ENCODE measurements at places on chromosomes 7 and 10. TPM values are rescaled to one million over a fixed set of nuclear protein-coding genes. Genes with fewer than 3 reads are reported as not detected.

CABCOCO1 gene
- total RNA-seq = 0.40 TPM

HHEX gene
- 12.5 TPM for total RNA-seq

TAS2R60 gene
- not detected for total RNA-seq

POLR2J2 gene
- total RNA-seq = 0.21 TPM

LIPN gene
- total RNA-seq = not detected

CHST3 gene
- 32.7 TPM for total RNA-seq

ADAM12 gene
- 5.4 TPM for total RNA-seq

MRM2 gene
- total RNA-seq = 55.5 TPM

TFR2 gene
- 3.0 TPM for total RNA-seq

KLF14 gene
- total RNA-seq = 0.05 TPM

TWIST1 gene
- 3.2 TPM for total RNA-seq

NEUROG3 gene
- not detected for total RNA-seq

TEX36 gene
- not detected for total RNA-seq

ARF5 gene
- 159 TPM for total RNA-seq

RNLS gene
- 8.0 TPM for total RNA-seq

LIPK gene
- total RNA-seq = not detected

BAMBI gene
- 18.8 TPM for total RNA-seq

CALCR gene
- total RNA-seq = not detected

TMEM273 gene
- not detected for total RNA-seq

KLLN gene
- total RNA-seq = 0.51 TPM

HOGA1 gene
- 1.5 TPM for total RNA-seq

OR2A7 gene
- not detected for total RNA-seq

USP54 gene
- 12.4 TPM for total RNA-seq

UCMA gene
- not detected for total RNA-seq

All from A549 treated with RU486 at 1 μM for 4 hours (cell line).